ENCODE measurements at places on chromosomes 5 and 9. TPM values are rescaled to one million over a fixed set of nuclear protein-coding genes. Genes with fewer than 3 reads are reported as not detected.

Gene GMCL2
- not detected for total RNA-seq

Gene TAF11L5
- total RNA-seq: not detected

Gene KIF4B
- not detected for total RNA-seq

Gene SPINK6
- total RNA-seq: not detected

Gene SLC6A18
- not detected for total RNA-seq

Gene ANKRD20A1
- not detected for total RNA-seq

Gene HNRNPA0
- 12.2 TPM for total RNA-seq

Gene ANKDD1B
- total RNA-seq: 0.46 TPM

Gene BTNL8
- not detected for total RNA-seq

Gene RGS14
- 14.1 TPM for total RNA-seq

Gene ERCC8
- total RNA-seq: 26.5 TPM
